Hippocampal formation (tissue), 2 donors: ENCODE measurements at places on chromosomes 6 and 20.
A peak's percentile ranks its signal among the peaks of the same experiment; 100 is the strongest.

GRCh38 chr6:147699637-147700036 lies 191.1 kb downstream of the SAMD5 start:
- no peak for DNase-seq

GRCh38 chr6:138849791-138850190 lies 53.9 kb downstream of the ECT2L start:
- no peak for DNase-seq

- DNase-seq: no peak
Measured at GRCh38 chr6:150145427-150145826, 2.6 kb downstream of the PPP1R14C start.

GRCh38 chr20:2538931-2539720 lies 2.8 kb downstream of the TMC2 start:
- DNase-seq: peak; percentile 88

DNA sequence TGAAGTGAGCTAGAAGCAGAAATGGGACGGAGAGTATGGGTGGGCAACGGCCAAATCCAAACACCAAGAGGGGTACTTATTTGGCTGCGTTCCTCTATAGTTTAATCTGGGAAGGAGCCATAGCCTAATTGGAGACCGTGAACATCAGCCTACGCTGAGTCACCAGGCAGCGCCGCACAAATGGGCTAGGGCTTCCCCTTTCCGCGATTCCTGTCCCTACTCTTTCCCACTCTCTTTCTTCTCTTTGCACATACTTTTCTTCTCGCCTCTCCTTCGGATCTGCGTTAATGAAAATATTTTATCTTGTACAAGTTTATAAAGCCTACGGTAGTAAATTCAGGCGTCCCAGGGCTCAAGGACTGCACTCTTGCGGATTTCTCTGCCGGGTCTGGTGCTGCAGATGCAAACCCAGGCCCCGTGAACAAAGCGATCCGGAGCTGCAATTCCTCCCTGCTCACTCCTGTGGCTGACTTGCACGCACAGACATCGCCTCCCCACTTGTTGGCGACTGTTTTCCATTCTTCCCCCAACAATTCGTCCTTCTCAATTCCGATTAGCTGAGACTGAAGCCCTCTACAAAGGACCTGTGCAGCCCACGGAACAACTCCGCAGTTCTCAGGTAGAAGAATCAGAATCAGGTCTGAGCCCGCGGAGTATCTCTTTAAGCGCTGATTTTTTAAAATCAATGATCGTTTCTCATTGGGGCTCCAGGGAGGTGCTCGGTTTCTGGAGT lies 4.2 kb upstream of the TBX18 start:
- DNase-seq: no peak

- no peak for DNase-seq
Measured at GRCh38 chr20:38747495-38748096, 664 bp upstream of the ACTR5 start.

DNA sequence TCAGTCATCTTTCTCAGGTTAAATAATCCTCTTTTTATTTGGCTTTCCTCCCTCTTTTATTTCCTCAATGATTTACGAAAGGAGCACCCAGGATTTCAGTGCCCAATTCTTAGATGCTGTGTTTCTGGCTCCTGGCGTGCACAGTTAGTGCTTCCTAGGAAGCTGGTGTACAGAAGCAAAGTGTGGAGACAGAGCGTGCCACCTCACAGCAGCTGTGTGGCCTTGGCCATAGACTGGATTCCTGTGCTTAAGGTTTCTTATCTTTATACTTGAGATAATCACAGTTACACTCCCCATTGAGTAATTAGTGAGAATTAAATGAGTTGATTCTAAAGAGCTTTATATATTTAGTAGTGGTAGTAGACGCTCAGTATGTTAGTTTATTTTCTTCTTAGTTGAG lies 39.7 kb upstream of the GJA1 start:
- no peak for DNase-seq

DNA sequence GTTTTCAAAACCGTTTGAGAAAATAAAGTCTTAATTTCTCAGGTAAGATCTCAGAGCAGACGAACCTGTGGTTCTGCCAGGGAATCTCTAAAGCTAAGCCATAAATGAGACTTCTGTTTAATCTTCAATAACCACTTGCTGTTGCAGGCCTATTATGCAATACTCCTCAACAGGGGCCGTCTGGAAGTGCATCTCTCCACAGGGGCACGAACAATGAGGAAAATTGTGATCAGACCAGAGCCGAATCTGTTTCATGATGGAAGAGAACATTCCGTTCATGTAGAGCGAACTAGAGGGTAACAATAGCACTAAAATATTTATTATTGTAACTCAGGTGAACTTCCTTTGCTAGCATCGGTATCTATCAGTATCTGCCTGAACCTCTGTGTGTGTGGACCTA lies 223.7 kb downstream of the ARHGAP18 start:
- no peak for DNase-seq

DNA sequence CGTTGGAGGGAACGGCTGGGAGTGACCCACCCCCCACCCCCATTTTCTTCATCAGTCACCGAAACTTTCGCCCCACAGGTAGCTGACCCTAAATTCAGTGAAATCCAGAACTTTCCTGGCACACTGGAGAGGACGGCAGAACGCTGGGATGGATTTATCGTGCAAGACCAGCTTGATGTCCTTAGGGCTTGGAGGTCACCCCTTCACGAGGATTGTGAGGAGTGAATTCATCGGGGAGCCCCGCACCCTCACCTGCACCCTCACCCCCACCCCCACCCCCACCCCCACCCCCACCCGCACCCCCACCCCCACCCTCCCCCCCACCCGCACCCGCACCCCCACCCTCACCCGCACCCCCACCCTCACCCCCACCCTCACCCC lies 13.3 kb upstream of the TCFL5 start:
- no peak for DNase-seq

- peak; percentile 45 for DNase-seq
Measured at GRCh38 chr6:37433657-37434271, 743 bp downstream of the CMTR1 start.

DNA sequence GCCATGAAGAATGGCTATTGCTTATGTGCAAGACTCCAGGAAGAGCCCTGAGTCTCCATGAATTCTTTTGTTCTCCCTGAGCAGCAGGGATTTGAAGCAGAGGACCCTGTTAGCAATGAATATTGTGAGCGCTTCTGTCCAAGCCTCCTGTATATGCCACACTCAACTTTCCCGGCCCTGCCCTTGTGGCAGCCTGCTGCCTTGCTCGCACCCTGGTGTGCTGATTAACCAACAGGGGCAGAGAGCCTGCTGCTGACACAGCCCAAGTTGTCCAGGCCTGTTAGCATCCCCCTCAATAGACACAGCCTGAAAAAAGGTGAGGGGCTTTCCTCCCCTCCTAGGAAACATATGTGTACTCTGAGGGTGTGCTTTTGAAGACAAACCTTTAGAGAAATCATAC lies 131.4 kb downstream of the BMP2 start:
- no peak for DNase-seq
